ENCODE measurements at places on chromosomes 13 and 19.

- DNase-seq = peak; percentile 41
Measured at GRCh38 chr19:36009220-36009619, 607 bp upstream of the SYNE4 start.

DNA sequence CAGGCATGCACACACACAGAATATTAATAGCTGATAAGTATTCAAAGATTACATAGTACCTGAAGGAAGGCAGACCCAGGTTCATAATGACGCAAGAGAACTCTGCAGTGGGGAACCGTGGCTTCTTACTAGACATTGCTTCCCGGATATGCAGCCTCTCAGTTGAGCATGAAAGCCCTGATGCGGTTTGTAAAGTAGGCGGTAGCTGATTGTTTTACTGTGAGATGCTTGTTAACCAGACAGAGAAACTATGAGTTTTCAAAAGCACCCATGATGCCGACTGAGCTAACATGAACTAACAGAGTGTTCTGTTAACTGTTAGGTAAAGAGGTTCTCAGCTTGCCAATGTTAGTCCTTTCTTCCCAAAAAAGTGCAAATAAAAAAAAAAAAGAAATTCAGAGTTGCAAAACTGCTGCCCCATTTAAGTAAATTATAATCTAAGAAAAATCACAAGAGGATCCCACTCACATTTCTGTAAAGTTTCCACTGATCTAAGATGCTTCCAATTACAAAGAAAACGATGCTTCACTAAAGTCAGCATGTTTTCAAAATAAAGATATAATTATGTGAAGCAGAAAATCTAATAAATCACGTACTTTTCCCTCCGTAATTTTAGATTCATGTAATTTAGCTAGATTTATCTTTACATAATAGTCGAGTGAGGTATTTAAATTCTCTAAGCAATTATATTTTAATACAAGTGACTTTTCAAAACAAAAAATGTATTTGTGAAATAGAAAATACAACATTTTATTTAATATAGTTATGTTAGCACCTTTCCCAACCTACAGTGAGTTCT, 2.2 kb downstream of the FLT1 start:
- no peak for DNase-seq

DNA sequence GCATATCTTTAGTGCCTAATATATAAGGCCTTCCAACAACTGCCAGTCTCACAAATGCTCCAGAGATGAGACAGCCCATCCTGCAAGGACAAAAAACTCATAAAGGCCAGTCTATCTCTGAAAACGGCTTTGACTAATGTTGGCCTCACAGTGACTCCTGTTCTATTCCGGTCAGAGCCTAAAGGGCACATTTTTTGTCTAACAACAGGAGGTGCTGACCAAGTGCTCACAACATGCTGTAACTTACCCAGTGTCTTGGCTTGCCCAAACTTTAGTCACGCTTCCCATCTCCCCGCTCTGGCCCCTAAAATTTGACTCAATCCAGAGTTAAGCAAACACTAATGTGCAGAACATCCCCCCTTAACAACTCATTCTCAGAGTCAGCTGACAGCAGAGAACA, 1411.2 kb upstream of the MIR17HG start:
- no peak for DNase-seq

- DNase-seq = no peak
Measured at GRCh38 chr13:102779436-102780159, 6.0 kb upstream of the TEX30 start.

DNA sequence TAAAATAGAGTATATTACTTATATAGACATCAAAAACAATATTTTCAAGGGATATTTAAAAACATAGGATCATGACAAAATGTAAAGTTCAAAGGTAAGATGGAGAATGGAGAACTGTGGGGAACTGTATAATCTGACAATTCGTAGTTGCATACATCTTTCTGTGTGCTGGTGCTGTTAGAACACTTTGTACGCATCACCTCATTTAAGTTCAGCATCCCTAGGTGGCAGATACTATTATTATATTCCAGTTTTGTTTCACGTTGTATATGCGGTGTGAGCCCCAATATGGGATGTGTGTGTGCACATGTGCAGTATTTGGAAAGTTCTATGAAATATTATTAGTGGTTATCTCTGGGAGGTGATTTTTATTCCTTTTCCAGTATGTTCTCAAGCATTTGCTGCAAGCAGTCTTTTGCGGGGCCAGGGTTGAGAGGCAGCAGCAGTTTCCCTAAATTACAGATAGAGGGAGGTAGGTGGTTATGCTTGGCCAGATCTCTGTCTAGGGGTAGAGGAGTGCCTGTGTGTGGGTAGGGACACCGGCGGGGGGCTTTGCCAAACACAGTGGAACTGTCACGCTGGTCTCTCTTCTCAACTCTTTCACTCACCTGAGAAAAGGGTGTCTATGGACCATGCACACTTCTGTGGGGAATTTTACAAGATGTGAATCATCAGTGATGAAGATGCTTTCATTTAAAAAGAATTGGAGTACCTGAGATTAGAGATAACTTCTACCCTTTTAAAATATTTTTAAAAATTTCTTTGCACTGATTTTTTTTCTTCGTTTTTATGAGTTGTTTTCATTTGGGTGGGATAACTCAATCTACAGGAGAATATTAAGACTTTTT, 55.6 kb upstream of the ALOX5AP start:
- no peak for DNase-seq

DNA sequence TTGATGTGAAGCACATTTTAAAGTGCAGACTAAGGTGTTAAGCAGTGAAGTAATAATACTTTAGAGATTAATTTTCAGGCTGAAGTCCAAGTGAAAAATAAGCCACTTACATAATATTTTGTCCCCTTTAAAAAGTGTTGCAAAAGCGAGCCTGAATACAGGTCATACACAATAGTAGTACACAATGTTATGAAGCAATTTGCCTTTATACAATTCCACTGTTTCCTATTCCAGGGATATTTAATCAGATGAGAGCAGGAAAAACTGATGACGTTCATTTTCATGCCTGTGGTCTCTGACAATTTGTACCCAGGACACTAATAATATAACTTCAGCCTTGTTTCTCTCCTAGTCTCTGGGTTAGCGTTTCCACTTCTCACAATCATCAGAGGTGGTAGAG, 916.7 kb downstream of the PCDH9 start:
- DNase-seq = no peak

DNA sequence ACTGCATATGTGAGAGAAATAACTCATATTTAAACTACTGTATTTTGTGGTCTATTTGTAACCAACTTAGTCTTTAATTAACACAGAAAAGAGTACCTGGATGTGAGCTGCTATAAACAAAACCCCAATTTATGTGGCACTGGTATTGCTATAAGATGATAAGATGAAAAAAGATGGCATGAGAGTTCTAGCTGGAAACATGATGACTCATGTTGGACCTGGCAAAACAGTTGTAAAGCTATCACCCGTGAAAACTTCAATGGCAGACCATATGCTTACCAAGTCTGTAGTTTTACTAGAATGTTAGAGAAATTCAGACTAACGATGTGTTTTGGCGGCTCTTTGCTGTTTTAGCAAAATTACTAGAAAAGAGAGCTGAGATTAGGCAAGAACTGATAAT, 69.6 kb upstream of the PCDH9 start:
- no peak for DNase-seq

GRCh38 chr13:95193509-95194230, 107.6 kb downstream of the ABCC4 start:
- no peak for DNase-seq

DNA sequence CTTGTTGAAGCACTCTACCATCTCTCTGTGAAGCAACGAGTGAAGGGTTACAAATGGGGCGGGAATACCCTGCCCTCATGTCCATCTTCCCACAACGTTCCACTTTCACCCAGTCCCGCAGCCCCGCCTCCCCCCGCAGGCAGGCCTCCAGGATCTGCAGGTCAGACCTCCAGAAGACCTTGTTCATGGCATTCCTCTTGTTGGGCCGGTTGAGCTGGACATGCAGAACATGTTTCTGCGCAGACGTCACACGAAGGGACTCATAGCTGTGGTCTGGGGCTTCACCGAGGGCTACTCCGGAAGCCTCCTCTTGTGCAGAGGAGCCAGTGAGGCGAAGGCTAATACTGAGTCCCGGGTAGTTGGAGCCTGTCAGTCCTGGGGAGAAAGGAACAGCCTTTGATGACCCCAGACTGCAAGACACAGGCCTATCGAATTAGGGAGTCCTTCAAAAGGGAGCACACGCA, 420 bp downstream of the ECH1 start:
- no peak for DNase-seq

- DNase-seq = no peak
Measured at GRCh38 chr19:10756371-10756770, 38.5 kb downstream of the DNM2 start.
